Cortex of kidney (tissue), 1 donor: ENCODE measurements at places on chromosomes 6 and 20.

GRCh38 chr6:50608421-50608820 is 104.9 kb upstream of the TFAP2D start:
- no peak for DNase-seq

GRCh38 chr20:44861531-44862006 is 23.9 kb upstream of the YWHAB start:
- DNase-seq: no peak

DNA sequence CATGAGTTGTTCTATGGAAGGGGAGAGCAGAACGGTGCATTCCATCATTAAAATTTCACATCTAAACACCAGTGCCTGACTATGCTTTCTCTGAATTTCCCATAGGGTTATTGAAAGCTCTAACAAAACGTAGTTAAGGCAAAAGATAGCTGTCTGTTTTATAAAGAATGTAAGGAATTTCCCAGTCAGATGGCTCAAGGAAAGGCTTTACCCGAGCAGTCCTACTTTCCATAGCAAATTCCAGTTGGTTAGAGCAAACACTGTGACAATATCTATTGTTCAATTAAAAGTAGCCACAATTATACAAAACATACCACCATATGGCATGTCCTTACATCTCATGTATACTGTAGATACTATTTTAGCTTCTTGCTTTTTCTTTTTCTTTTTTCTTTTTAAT is 1059.5 kb upstream of the FLRT3 start:
- DNase-seq: no peak

DNA sequence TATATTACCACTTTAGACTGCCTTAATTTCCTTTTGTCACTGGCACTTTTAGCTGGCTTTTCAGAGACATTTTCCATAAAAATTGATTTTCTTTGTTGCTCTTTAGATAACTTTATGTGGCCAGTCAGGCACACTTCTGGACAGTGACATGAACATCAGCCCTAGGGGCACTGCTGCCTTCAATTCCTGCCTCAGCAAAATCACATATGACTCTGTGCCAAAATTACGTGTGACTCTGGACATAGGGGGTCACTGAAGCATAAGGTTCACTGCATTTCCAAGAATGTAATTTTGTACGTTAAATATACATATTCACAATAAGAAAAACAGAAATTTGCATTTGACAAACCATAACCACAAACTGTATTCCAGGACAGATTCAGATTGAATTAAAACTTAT is 66.5 kb downstream of the ESF1 start:
- DNase-seq: no peak

DNA sequence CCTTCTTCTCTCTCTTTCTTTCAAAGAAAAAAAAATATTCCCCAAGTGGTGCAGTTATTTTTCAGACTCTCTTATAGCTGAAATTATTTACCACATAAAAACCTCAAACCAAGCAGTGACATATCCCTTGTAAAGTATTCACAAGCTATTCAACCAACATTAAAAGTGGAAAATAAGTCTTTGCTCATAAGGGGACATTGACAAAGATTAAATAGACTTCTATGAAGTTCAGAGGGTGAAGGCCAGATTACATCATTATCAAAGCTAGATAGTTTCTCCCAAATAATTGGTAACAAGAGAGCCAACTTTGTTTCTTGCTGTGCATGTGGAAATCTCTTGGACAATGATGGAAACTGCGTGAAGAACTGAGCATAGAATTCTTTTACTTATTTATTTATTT is 379.8 kb upstream of the RSPO3 start:
- DNase-seq: no peak

- DNase-seq: no peak
Measured at GRCh38 chr6:145141572-145141971, 593.7 kb downstream of the EPM2A start.

GRCh38 chr6:129370268-129370916 is 339.6 kb downstream of the ARHGAP18 start:
- no peak for DNase-seq

- no peak for DNase-seq
Measured at GRCh38 chr6:53358440-53359094, 9.8 kb upstream of the ELOVL5 start.

GRCh38 chr6:29666826-29667130 is 9.9 kb downstream of the MOG start:
- no peak for DNase-seq

GRCh38 chr6:156024339-156024738 is 568.7 kb upstream of the NOX3 start:
- DNase-seq: no peak

DNA sequence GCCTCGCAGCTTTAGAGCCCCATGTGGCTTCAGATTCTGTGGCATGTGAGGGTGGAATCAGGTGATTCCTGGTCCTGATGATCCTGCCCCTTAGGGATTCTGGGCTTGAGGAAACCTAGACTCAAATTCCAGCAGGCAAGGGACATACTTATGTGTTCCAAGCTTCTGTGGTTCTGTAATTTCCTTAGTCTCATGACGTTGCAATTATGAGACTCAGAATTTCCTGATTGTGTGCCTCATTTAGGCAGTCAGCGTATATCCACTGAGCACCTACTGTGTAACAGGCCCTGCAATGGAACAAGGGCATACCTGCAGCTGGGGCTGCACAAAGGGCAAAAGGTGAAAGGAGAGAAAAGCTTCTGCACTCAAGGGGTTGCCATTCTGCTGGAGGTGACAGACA is 11.6 kb upstream of the BPIFB4 start:
- DNase-seq: no peak

GRCh38 chr6:140708441-140708840 is 1334.0 kb upstream of the CITED2 start:
- no peak for DNase-seq

GRCh38 chr20:19858466-19859371 is 100.7 kb downstream of the RIN2 start:
- DNase-seq: no peak

- no peak for DNase-seq
Measured at GRCh38 chr6:167984876-167985604, 12.4 kb upstream of the KIF25 start.

DNA sequence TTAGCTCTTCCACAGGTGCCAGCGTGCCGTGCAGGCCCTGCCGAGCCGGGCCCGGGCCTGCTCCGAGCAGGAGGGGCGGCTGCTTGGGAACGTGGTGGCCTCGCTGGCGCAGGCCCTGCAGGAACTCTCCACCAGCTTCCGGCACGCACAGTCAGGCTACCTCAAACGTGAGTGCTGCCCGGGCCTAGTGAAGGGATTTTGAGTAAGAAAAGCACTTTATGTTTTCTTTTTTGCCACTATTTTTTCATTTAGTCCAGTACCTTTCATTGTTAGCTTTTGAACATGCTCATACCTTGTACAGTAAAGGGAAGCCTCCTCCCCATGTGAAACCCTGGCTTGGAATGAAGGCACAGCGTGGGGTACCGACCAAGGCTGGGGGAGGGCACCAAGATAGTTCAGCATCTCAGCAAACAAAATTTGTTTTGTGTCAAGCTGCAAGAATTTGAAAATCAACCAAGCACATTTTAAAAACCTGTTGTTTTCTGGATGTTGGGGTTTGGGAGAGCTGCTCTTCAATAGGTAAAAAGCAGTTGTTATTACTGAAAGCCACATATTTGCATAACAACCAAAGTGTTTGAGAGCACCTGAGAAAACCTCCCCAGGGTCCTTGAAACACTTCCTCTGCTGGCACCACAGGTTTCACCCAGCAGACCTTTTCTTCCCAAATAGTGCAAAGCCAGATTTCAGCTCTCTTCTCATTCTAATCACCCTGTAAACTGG is 18.4 kb downstream of the STX16 start:
- no peak for DNase-seq

DNA sequence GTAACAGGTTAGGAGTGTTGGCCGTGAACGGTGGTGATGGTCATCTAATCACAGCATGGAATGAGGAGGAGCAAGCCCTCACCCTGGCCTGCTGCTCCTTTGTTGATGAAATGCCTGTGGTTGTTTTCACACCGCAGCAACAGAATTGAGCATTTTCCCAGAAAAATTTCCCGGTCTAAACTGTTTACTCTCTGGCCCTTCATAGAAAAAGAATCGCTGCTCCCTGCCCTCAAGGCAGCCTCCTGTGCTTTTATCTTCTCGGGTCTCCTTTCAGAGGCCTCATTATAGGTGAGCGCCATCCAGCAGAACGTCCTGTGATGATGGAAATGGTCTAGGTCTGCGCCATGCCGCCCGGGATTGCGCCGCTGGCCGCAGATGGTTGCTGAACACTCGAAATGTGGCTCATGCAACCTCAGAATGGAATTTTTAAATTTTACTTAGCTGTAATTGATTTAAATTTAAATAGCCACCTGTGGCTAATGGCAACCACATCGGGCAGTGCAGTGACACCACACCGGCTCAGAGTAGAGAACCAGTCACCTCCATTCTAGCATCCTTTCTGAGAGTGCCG is 30.2 kb downstream of the PHACTR3 start:
- DNase-seq: no peak

GRCh38 chr20:49323622-49324238 is 45.9 kb upstream of the ZNFX1 start:
- no peak for DNase-seq

DNA sequence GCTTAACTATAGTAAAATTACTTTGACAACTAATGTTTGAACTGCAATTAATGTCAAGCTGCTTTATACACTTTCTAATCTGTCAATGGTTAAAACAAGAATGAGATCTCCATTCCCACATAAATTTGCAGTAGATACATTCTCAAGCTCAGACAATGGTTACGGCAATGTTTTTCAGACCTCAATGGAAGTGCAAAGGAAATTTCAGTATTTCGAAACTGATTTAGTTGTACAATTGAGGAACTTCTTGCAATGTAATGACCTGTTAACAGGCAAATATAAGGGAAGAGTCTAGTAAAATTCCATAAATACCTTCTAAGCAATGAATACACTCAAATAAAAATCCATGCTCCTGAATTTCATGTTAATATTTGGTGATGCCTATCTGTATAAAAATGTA is 94.7 kb downstream of the ADTRP start:
- no peak for DNase-seq

GRCh38 chr6:83221889-83222479 is 28.8 kb downstream of the RWDD2A start:
- no peak for DNase-seq
